ENCODE measurements at places on chromosomes 7 and 10.

- DNase-seq: no peak
These were observed 119.4 kb downstream of the ZFAND4 start for GRCh38 chr10:45553155-45553554.

- no peak for DNase-seq
These were observed 759 bp upstream of the ELAPOR2 start for GRCh38 chr7:87060288-87060537.

DNA sequence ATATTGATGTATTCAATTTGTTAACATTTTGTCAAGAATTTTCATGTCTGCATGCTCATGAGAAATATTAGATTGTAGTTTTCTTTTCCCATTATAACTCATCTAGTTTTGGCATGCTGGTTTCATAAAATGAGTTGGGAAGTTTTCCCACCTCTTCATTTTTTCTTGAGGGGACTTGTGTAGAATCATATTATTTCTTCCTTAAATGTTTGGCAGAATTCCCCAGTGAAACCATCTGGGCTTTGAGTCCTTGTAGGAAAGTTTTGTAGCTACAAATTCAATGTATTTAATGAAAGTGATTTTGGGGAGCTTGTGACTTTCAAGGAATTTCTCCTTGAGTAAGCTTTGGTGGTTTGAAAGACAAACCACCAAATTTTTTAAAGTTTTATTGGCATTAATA is 173.2 kb downstream of the PHTF2 start:
- DNase-seq: no peak

DNA sequence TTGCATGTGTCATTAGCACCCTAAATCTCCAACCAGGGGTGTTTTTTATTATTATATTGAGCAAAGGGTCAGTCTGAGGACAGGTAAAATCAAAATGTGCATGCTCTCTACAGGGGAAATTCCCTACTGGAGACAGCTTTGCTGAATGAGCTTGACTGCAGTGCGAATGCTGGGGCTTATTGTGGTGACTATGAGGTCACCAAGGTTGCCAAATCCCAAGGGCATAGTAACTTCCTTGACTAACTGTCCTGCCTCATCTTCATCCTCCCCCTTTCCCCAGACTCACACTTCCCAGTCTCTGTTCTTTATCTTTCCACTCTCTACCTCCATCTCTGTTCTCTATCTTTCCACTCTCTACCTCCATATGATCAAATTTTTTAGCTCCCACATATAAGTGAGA is 22.9 kb upstream of the AOC1 start:
- DNase-seq: no peak

DNA sequence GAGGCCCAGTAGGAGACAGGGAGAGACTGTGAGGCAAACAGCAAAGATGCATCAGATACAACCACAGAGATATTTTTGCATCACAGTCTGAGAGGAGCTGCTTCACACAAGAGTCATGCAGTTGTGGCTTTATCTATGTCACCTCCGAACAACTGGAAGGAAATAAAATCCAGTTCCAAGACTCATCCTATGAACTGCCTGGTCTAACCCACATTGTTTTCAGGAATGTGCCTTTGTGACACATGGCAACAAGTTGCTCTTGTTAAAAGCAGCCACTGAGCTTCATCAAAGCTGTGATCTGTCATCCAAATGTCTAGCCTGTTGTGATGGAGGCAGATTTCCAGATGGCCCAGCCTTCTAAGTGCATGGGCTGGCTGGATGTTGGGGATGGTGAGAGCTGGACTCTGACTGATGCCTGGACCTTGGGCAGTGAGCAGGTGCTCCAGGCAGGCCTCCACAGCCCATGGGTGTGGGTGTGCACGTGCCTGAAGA is 255.0 kb downstream of the BMPER start:
- DNase-seq: no peak

GRCh38 chr10:116707981-116708380 is 34.4 kb downstream of the HSPA12A start:
- DNase-seq: no peak

- DNase-seq: no peak
These were observed 65.5 kb downstream of the OSBPL3 start for GRCh38 chr7:24914465-24914859.

DNA sequence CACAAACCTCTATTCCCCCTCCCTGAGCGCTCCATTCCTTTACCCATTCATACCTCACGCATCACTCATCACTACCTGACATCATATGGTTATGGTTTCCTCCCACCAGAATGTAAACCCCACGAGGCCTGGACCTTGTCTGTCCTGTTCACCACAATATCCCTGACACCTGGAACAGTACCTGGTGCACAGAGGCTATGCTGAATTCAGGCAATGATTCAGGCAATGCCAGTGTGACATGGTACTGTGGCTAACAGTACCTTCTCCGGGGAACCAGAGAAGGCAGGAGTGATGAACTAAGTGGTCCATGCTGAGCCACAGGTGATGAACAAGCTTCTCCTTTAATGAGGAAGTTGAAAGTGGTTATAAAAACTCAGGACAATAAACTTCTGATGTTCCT is 202.5 kb upstream of the PLXNA4 start:
- DNase-seq: no peak

DNA sequence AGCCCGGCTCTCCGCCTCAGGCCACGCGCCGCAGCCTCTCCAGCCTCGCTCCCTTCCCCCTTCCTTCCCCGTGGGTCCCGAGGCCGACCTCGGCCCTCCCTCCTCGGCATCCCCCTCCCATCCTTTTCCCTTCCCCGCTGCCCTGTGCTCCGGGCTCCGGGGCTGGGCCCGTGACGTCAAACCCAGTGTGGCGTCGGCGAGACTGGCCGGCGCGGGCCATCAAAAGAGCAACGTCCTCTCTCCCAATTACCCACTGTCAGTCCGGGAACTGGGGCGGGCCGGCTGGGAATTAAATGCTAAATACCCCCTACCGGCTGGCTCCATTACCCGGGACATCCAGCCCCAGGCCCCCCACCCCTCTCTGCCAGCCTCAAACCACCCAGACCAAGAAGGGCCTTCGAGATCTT is 2.6 kb upstream of the GATA3 start:
- no peak for DNase-seq

- no peak for DNase-seq
These were observed 163.4 kb upstream of the MKLN1 start for GRCh38 chr7:131164025-131164925.

GRCh38 chr7:115678086-115678982 is 352.2 kb downstream of the TFEC start:
- peak; percentile 17 for DNase-seq

GRCh38 chr7:80681272-80681885 is 42.9 kb downstream of the CD36 start:
- DNase-seq: no peak

- DNase-seq: no peak
These were observed 105.5 kb downstream of the NEUROD6 start for GRCh38 chr7:31234836-31235605.

- no peak for DNase-seq
These were observed 70.9 kb downstream of the ATXN7L1 start for GRCh38 chr7:105805447-105806019.

- DNase-seq: peak; percentile 41
These were observed 1.3 kb downstream of the ZNRF2 start for GRCh38 chr7:30285536-30286284.

- DNase-seq: no peak
These were observed 7.4 kb downstream of the IGF2BP3 start for GRCh38 chr7:23462846-23463245.

Data from right lung (tissue), 10 donors.